ENCODE measurements at places on chromosomes 5 and 9.

- peak; percentile 61 for DNase-seq
These were observed 513 bp downstream of the FAM193B start for GRCh38 chr5:177553671-177554429.

GRCh38 chr9:137478962-137479861 is 20.1 kb upstream of the NSMF start:
- DNase-seq: no peak

DNA sequence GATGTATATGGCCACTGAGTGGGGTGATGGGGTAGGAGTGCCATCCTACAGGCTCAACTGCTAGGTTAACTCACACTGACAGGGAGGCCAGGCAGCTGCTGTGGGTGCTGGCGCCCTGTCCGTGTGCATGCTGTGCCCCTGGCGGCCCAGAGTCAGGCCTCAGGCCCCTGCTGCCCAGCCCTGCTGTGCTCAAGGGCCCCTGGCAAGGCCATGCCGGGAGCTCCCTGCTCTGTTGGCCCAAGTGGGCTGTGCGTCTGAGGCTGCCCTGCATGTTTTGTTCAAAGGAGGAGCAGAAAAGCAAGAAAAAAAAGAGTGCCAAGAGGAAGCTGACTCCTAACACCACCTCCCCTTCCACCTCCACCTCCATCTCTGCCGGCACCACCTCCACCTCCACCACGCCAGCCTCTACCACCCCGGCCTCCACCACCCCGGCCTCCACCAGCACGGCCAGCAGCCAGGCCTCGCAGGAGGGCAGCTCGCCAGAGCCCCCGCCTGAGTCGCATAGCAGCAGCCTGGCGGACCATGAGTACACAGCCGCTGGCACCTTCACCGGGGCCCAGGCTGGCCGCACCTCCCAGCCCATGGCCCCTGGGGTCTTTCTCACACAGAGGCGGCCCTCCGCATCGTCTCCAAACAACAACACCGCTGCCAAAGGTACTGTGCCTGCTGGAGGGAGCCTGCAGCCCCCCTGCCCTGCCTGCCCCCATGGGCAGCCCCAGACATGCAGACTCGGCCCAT is 100.1 kb downstream of the PHF2 start:
- DNase-seq: peak; percentile 31

DNA sequence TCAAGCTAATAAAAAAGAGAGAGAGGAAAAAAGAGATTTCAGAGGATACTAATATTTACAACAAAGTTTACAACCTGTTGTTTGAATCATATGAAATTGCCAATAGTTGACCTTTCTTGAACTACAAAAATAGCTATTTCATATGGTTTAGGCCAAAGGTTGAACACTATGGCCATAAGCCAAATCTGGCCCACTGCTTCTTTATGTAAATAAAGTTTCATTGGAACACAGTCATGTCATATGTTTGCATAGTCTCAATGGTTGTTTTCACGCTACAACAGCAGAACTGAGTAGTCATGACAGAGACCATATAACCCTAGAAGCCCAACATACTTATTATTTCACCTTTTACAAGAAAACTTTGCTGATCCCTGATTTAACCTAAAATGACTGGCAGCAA is 20.9 kb downstream of the SEMA5A start:
- no peak for DNase-seq

GRCh38 chr5:103477678-103478077 is 84.9 kb downstream of the NUDT12 start:
- no peak for DNase-seq

- peak; percentile 73 for DNase-seq
These were observed 121.6 kb downstream of the FBXL17 start for GRCh38 chr5:108260117-108260857.

DNA sequence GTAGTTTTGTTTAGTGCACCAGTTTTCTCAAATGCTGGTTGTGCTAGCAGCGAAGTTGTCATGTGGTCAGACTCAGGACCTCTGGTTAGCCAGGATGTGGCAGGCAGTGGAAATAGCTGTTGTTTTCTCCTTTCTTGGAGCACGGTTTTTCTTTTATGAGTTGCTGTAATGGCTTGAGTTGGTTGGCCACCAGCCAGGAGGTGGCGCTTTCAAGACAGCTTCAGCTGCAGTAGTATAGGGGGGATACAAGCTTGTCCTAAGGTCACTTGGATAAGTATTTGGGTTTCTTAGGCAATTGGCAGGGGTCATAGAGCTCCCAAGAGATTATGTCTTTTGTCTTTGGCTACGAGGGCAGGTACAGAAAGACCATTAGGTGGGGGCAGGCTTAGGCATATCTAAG is 274.2 kb upstream of the TARS1 start:
- DNase-seq: no peak

DNA sequence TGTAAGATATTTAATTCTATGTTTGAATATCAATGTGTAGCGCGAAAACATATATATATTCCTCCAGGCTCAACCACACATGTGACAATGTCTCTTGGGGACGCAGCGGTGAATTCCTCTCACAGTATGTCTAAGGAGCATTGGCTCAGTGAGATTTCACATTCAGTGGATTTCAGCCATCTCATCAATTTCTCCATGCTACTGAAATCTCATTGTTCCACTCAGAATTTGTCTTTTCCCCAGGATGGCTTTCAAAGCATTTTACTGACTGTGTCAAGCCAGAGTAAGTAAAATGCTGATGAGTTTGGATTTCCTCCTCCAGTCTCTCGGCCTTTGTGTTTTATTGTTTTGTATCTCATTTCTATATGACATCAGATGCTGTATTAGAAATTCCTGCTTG is 1.3 kb upstream of the OR1J1 start:
- no peak for DNase-seq

DNA sequence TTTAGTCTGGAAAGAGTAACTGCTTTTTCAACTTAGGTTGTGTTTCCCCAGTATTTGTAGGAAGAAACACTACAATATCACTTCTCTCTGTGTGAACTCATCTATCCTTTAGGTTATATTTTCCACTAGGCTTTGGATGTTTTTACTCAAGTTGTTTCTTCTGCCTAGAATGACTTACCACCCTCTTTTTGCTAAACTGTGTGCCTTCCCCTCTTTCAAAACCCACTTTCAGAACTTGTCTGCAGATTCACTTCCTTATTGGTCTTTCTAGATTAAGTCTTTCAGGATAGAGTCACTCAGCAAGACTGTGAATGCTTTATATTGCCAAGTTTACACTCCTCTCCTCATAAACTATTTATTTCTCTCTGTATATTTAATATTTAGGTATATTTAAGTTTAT is 14.2 kb upstream of the CAST start:
- DNase-seq: no peak

GRCh38 chr5:59380350-59380951 is 513.1 kb downstream of the PDE4D start:
- peak; percentile 73 for DNase-seq

DNA sequence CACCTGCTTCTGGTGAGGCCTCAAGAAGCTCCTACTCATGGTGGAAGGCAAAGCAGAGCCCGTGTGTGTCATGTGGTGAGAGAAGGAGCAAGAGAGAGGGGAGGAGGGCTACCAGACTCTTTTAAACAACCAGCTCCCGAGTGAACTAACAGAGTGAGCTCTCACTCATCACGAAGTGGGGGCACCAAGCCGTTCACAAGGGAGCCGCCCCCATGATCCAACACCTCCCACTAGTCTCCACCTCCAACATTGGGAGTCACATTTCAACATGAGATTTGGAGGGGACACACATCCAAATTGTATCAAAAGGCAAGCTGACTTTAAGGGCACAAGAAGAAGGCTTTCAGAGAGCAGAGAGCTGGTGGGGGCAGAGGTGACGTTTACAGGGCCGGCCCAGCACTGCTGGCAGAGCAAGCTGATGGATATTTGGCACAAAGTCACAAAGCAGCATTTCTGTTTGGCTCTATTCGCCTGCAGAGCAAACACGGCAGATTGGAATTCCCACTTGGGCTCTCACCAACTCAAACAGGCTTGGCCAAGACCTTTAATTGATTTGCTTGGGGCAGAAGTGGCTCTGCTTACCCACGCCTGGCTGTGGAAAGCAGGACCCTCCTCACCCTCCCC is 20.0 kb downstream of the PITX1 start:
- no peak for DNase-seq

DNA sequence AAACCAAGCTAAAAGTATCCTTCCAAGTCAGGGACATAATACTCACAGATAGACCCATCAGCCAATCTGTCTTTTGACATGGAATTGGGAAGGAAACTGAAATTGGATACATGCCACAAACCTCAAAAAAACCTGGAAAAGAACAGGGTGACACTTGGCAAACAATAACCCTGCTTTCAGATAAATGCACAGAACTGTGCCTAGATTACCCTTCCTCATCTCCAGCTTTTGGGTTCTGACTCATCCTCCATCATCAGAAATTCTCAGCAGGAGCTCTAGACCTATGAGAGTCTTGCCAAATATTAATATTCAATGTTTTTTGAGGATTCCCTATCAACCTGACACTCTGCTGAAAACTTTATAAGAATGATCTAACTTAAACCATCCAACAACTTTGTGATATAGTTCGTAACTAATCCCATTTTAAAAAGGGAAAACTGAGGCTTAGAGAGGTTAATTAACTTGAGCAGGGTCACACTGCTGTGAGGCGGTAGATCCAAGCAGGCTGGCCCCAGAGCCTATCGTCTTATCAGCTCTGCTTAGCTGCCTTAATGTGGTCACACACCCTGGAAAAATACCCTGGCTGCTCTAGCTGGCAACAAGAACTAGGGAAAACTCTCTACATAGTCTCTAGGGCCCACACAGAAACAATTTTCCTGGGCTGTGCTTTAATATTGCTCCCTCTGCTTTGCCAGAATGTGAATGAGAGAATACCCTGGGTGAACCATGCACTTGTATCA is 157.0 kb upstream of the TRPC7 start:
- DNase-seq: no peak

- DNase-seq: peak; percentile 31
These were observed 41.1 kb downstream of the ANKRD33B start for GRCh38 chr5:10604975-10605374.

- DNase-seq: peak; percentile 75
These were observed 890 bp downstream of the PIK3R1 start for GRCh38 chr5:68216245-68217046.

GRCh38 chr5:35618304-35618636 is 607 bp downstream of the SPEF2 start:
- no peak for DNase-seq

DNA sequence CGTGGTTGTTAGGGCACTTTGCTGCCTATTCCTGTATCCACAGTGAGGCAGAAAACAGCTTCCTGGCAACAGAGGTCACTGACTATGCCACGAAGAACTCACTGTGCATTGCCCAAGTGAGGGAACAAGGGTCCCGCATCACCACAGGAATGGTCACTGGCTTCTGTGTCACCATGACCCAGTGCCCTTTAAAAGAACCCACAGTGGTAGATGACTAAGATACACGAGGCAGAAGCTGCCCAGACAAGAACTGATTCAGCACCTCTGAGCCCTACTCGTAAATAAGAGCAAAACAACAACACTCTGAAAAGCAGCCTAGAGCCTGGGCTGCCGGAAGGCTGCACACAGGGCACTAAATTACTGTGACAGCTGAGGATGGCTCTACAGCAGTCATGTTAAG is 236.6 kb upstream of the RASEF start:
- DNase-seq: no peak

GRCh38 chr9:91500509-91501014 is 76.9 kb upstream of the NFIL3 start:
- DNase-seq: peak; percentile 55

DNA sequence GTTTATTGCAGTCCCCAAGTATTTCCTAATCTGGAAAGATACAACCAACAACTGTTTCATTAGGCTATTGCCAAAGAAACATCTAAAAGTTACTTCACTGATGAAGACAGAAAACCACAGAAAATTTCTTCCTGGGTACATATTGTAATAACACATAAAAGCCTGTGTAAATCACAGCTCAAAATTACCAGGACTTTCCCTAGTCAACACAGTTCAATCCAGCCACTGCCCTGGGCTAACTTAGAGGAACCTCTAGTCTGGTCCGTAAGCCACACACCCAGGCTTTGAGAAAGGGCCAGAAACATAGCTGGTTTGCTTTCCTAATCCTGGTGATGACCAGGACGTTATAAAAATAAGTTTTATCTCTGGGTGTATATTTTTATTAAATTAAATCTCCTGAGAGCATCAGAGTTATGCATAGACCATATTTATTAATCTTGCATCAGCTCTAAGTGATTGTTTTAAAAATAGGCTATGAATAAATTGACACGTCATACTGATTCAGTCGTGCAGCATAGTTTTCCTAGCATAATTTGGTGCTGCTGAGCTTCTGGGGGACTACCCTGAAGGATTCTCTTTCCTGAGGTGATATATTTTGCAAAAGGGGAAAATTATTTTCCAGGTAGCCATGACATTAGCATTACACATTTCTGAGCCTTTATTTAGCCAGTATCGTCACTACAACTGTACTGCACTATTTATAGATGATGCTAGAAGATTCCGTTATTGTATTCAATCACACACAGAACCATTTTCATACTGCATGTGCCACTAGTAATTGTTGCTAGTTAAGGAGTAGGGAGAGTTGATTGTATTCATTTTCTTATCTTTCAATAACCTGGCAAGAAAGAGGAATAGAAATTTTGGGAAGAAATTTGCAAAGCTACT is 12.6 kb upstream of the MUSK start:
- no peak for DNase-seq

DNA sequence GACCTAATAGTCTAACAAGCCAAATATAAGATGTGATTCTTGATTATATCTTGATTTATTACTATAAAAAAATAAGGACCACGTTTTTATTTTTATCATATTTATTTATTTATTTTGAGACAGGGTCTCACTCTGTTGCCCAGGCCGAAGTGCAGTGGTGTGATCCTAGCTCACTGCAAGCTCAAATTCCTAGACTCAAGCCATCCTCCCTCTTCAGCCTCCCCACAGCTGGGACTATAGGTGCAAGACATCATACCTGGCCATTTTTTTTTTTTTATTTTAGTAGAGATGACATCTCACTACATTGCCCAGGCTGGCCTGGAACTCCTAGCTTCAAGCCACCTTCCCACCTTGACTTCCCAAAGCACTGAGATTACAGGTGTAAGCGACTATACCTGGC is 61.0 kb upstream of the LARP1 start:
- DNase-seq: no peak

DNA sequence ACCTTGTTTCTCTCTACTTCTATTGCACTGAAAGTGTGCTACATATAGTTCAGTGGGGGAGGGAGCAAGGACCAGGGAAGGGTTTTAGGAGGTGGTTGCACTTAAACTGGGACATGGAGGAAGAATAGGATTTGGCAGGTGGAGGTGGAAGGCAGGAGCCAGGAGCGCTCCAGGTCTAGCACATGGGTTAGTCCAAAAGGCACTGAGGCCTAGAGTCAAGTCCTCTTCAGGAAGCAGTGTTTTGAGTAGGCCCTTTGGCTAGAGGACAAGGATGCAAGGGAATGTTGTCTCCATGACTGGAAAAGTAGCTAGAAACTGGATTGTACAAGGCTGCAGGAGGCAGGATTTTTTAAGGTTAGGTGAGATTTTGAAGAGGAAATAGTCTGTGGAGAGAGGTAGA is 31.5 kb downstream of the AOPEP start:
- no peak for DNase-seq

DNA sequence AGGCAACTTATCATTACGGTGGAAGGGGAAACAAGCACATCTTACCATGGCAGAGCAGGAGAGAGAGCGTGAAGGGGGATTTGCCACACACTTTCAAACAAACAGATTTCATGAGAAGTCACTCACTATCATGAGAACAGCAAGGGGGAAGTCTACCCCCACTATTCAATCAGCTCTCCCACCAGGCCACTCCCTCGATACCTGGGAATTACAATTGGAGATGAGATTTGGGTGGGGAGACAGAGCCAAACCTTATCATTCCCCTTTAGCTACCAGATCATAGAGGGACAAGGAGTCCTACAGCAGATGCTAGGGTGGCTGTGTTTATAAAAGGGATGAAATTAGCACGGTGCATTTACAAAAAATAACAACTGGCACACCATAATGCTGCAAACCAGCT is 2149.4 kb upstream of the ACO1 start:
- DNase-seq: no peak

GRCh38 chr5:169993485-169993790 is 13.1 kb upstream of the INSYN2B start:
- DNase-seq: no peak
